Hippocampal formation (tissue), 2 donors: ENCODE measurements at places on chromosomes 1 and 21.

DNA sequence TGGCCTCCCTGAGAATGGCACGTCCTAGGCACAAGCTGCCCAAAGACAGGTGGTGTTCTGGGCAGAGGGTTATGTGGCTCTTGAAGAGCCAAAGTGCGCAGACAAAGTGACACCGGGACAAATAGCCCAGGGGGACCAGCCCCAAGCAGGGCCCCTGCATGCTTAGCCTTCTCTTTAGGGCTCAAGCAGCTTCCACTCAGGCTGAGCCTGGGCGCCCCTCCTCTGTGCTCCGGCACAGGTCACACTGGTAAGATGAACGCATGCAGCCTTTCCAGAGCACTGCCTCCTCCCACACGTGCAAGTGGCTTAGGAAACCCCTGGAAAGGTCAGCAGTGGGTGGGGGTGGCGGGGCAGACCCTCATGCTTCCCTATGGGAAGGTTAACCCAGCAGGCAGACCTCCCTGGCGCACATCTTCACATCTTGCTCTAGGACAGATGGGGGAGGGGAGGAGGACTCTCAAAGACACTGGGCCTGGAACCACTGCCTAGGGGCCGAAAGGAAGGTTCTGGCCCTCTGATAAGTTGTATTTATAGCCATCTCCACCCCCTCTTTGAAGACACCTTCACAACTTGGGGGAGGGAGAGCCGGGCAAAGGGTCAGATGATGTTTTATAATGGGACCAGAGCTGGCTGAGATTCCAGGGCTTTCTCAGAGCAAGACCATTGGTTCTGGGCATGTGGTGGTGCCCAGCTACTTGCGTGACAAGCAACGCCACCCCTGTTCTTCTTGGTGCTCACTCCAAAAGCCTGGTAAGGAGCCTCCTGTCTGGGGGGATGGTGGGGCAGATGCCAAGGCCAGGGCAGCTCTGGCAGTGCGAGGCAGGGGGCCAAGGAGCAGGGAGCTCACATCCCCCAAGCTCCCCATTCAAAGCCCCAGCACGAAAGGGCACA is 5.5 kb downstream of the KLHL21 start:
- DNase-seq, result no peak

- DNase-seq, result no peak
Observed at GRCh38 chr1:95232646-95233318, 1.2 kb upstream of the RWDD3 start.

DNA sequence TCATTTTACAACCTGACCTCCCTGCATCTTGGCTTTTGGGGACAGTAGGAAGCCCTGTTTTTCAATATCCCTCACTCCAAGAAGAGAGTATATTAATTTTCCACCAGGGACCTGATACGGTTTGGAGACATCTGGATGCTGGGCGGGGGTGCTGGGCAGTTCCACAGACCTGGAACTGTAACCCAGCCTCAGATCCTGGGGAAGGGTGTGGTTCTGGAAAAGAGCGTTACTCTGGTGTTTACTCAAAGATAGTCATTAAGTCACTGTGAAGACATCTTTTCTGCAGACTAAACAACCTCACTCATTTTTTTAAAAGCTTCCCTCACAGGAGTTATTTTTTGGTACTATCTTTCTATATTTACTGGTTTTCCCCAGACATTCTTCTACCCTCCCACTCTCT is 189.8 kb downstream of the CLIC6 start:
- no peak for DNase-seq

DNA sequence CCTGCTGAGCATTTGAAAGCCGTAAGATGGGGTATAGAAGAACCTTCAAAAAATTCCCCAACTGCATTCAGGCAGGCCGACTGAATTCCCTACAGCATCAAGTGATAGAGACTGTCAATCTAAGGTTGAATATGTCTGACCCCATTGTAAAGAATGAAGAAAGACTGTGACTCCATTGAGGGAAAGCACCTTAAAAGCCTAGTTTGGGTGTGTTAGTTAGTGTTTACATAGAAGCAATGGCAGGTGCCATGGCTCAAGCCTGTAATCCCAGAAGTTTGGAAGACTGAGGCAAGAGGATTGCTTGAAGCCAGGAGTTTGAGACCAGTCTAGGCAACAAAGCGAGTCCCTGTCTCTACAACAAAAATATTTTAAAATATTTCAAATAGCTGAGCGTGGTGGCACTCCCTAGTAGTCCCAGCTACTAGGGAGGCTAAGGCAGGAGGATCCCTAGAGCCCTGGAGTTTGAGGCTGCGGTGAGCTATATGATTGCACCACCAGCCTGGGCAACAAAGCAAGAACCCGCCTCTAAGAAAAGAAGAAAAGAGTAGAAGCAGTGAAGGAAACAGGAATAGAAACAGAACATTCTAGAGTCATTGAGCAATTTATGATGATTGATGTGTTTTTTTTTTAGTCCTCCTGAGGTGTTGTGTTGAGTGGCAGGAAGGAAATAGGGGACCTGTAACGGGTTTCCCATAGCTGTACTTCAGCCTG is 15.4 kb downstream of the POLR3GL start:
- no peak for DNase-seq

DNA sequence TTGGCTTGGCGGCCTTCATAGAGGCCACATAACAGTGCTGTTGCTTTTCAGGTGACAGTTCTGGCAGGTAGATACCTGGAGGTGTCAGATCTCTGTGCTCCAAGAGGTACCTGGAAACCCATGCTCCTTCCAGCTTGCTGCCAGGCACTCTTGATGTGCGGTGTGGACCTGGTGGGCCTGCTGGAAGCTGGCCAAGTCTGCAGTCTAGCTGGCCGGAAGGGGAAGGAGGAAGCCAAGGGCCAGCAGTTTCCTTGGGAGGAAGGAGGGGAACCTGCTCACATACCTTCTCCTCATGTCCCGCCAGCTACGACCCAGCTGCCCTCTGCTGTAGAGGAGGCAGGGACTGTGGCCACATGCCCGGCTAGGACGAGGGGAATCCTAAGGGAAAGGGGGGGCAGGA is 166.4 kb upstream of the AJAP1 start:
- DNase-seq, result no peak

DNA sequence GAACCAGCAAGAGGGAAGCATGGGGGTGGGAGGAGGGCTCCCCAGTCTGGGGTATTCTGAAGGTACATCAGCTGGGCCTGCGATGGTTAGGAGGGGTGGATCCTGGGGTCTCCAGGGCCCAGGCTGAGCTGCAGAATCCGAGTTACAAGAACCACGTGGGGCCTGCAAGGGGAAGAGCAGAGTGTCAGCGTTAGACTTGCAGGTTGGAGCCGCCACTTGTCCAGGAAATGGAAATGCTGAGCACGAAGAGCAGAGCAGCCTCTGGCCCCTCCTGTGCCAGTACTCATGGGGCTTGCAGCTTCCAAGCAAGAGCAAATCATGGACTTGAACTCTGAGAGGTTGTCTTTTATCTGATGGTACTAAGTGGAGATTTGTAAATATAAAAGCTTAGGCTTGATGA is 47.5 kb upstream of the COL6A1 start:
- DNase-seq, result no peak

- DNase-seq, result no peak
Observed at GRCh38 chr1:68218490-68218889, 13.8 kb downstream of the WLS start.

DNA sequence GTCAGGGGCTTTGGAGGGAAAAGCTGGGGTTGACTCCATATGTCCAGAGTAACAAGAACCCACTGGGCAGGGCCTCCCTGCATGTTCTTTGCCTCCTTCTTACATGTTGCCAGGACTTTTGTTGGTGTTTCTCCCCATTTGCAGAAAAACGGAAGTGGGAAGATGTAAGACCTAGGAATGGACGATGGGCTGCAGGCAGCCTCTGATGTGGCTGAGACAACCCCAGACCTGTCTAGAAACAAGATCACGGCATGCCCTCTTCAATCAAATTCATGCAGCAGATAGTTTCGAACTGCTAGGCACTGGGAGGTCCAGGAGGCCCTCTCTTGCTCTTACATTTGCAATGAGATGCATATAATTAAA is 3.4 kb downstream of the FAM43B start:
- no peak for DNase-seq

GRCh38 chr1:41573194-41573593 is 88.7 kb upstream of the EDN2 start:
- DNase-seq, result no peak

DNA sequence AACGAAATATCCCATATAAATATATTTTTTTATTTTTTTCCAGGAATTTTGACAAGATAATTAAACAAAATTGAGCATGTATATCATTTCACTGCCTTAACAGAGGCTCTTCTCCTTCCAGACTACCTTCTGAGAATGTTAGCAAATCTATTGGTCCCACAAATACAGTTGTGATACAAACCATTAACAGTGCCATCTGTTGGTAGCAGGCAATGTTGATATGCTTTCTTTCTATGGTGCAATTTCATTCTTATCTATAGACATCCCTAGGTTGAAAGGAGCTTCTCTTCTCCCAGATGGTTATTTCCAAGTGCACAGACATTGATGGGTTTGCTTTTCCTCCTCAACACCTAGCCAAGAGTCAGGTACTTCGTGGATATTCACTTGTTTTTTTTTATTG is 303.6 kb downstream of the USH2A start:
- no peak for DNase-seq

DNA sequence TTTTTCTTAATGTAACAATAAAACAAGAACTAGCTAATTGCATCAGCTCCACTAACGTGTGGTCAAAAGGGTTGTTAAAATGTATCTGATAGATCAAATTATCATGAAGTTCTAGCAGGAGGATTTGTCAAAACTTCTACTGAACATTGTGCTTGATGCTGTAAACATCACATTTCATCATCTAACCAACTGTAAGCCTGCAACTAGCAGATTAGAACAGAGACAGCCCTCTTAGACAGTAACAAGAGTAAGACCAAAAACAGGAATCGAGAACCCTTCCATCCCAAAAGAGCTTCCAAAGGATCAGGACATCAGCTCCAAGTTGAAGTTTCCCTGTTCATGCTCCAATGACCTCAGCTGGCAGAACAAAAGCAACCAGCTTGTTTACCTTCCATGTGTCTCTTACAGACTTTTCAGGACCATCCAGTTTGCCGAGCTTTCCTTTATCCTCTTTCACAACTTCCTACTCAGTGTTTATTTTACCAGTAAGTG is 44.6 kb downstream of the NIBAN1 start:
- no peak for DNase-seq

GRCh38 chr1:92701147-92701546 is 83.8 kb downstream of the EVI5 start:
- no peak for DNase-seq

GRCh38 chr1:172837816-172838679 is 179.1 kb downstream of the FASLG start:
- DNase-seq, result no peak

- no peak for DNase-seq
Observed at GRCh38 chr1:212401838-212402582, 12.7 kb downstream of the PACC1 start.

DNA sequence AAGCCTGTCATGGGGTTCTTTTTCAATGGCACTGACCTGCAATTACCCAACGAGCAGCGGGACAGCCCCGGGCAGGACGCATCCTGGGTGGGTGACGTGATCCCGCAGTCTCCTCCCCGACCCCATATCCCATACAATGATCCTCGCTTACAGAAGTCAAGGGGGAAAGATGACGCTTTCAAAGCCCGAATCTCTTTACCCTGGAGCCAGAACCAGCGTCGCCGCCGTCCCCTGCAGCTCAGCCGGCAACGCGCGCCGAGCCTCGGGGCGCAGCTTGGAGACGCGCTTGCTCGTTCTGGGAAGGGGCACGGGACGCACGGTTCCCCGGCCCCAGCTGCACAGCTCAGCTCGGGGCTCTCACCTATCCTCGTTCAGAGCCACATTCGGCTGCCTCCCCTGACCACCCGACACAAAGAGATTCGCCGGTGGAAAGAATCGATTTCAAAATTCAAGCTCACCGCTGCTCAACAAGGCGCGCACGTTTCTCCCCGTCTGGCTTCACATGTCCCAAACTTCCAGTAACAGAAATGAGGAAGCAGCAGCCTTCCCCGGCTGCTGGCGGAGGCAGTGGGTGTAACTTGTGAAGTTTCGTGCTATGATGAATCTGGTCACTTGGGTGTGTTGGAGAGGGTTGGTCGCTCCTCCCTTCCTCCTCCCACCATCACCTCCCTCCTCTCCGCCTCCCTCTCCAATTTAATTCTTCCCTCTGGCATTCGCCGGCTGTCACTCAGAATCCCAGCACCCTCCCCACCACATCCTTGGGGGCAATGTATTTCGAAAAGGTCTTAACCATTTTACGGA is at the start of gene TIAM1:
TSS of gene TIAM1 (minus strand) at position 582 of the 801 bp plus-strand sequence. CDS start 77,289 bp downstream, outside the sequence.
- peak; percentile 43 for DNase-seq

- no peak for DNase-seq
Observed at GRCh38 chr1:109438798-109439297, 12.6 kb upstream of the PSMA5 start.

DNA sequence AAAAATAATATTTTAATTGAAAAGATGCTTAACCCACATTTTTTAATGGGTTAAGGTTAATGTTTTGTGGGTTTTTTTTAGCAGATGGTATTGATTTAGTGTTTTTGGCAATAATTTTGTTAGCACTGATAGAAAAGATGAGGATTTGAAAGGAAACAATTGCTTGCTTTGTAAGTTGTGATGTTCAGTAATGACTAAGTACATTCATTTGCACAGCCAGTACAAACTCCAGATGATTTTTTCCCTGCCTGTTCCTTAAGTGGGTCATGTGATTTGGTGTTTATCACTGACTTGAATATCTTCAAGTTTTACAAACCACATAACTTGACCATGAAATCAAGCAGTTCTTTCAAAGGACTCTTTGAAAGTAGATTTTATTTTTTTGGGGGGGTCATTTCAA is 15.0 kb downstream of the DISP1 start:
- DNase-seq, result peak; percentile 13

GRCh38 chr1:21509351-21510112 is at the start of gene ALPL:
Gene ALPL, plus strand, starts transcription at chr1:21509423. Its CDS starts 44,659 bp downstream, at chr1:21554082.
- DNase-seq, result no peak

GRCh38 chr1:41333146-41333784 is 28.0 kb upstream of the FOXO6 start:
- no peak for DNase-seq

DNA sequence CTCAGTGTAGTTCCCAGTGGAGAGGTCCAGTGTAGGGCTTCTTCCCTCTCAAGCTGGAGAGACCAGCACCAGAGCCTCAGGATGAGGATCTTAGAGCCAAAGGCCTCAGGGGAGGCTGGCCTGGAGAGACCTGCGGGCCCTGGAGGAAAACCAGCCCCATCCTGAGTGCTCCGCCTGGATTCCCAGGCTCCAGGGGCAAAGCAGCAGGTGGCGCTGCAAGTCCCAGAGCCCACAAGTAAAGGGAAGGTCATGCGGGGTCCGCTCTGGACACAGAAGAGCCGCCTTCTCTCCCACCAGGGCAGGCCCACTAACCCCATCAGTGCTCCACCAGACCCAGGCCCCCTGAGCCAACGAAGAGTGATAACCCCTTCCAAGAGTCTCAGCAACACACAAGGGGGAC is 22.7 kb downstream of the PGBD5 start:
- DNase-seq, result no peak

- no peak for DNase-seq
Observed at GRCh38 chr1:34371829-34372532, 195.3 kb downstream of the C1orf94 start.
